Activated CD4-positive, alpha-beta memory T cell treated with anti-CD3 and anti-CD28 coated beads, Interleukin-2, amount 10 ng/mL, durations not matched to agents 7 days and 5 days (primary cell): ENCODE measurements at places on chromosomes 7 and 10.

GRCh38 chr7:95027234-95027872, 120.0 kb downstream of the PPP1R9A start:
- DNase-seq = no peak

- peak; percentile 57 for DNase-seq
Observed at GRCh38 chr10:86711513-86712316, 43.4 kb downstream of the LDB3 start.

DNA sequence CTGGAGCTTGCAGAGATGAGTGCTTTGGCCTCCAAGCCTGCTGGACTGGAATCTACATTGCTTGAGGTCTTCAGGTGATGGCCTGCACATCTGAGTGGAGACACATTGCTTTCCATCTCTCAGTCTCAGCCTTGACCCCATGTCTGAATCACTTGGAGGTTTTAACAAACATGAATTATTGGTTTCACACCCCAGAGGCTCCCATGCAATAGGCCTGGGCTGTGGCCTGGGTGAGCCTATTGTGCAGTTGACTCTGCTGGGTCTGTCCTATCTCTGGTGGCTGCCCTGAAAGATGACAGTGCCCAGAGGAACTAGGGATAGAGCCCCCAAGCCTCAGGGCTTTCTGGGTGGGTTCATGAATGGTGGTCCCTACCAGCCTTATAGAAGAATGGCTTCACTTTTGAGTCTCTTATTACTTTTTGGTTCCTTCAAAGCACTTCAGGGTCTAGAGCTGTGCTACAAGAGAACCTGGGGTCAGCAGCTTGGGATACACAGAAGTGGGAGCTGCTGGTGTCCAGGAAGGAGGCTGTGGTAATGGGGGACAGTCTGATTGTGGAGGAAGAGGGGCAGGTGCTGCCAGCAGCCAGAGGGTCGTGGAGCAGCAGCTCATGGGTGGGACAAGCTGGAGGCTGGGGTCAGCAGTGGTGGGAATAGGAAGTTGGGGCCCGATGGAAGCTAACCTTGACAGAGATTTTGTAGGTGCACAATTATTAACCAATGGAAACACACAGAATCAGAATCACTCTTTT, 5.5 kb downstream of the RAMP3 start:
- DNase-seq = no peak

- DNase-seq = no peak
Observed at GRCh38 chr7:83976302-83976701, 218.3 kb downstream of the SEMA3A start.

DNA sequence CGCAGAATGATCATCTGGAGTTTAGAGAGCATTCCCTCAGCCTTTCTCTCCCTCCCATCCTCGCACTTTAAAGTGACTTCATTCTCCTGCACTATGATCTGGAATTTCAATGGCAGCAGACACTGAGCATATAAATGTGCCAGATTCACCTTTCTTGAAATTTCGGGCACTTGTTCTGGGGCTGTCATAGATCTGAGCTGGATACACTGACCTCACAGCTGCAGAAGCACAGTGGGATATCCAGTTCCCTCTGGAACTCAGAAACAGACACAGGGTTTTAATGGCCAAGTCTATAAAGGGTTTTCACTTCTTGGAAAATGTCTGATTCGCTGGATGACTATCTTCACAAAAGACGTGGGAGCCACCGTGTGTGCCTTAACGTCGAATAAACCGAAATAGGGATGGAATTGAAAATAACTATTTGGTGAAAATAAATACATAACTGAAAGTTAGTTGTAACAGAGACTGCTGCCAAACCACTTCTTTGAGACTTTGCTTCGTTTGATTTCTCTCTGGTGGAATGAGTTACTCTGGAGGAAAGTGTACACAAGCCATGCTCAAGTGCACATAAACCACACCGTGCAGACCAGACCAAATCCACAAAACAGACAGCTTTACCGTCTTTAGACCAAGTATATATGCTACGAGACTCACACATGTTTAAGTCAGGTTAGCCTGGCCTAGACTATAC, 126.1 kb downstream of the SVIL start:
- no peak for DNase-seq

DNA sequence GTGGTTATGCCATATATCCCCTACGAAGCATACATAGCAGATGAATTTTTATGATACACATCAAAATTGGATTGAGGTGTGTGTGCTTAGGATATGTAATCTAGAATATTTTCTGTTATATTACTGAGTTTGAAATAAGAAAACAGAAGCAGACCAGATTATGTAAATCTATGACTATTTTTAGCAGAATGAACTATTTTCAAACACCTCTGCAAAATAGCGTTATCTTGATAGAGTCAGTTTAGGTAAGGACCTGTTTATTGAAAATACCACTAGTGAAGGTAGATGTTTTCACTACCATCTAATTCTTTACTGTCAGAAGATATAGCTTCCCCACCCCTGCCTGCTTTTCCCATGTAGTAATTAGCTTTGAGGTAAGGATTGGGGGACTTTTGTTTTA, 9.1 kb downstream of the LANCL2 start:
- DNase-seq = no peak

DNA sequence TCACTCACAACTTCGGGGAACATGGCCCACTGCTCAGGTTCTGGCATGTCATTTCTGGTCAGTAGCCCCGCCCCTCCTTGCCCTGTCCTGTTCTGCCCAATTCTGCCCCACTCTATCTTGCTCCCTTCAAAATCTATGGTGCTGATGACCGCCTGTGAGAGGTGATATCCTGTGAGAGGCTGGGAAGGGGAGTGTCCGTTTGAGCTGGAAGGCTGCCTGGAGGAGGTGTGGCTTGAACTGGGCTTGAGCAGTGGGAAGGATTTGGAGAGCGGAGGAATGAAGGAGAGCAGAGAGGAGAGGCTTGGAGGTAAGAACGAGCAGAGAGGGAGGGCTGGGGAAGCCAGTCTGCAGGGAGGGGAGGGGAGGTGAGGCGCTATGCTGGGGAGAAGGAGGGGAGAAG, 145.3 kb downstream of the RPS24 start:
- no peak for DNase-seq

GRCh38 chr7:83562289-83562688, 86.7 kb downstream of the SEMA3E start:
- no peak for DNase-seq

- no peak for DNase-seq
Observed at GRCh38 chr10:126686268-126686667, 15.8 kb upstream of the C10orf90 start.

- peak; percentile 49 for DNase-seq
Observed at GRCh38 chr10:60731134-60731885, 47.0 kb upstream of the CDK1 start.

DNA sequence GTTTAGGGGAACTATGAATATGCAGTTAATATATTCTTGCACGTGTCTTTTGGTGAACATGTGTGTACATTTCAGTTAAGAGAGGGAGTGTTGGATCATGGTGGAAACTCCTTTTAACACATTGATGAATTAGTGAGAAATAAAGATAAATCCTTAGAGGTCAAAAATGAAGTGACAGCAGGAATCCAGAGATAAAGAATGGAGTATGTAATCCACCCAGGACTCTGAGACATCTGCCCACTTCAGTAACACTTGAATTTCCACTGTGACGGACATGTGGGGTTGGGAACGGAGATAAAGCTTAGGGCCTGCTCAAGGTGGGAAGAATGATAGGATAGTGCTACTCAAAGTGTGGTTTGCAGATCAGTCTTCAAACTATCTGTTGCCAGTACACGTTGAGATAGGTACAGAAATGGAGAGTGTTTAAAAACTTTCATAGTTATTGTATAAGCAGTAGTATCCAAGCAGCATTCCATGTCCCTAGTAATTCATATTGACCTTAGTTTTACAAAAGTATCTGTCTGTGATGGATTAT, 6.6 kb upstream of the RELN start:
- no peak for DNase-seq

DNA sequence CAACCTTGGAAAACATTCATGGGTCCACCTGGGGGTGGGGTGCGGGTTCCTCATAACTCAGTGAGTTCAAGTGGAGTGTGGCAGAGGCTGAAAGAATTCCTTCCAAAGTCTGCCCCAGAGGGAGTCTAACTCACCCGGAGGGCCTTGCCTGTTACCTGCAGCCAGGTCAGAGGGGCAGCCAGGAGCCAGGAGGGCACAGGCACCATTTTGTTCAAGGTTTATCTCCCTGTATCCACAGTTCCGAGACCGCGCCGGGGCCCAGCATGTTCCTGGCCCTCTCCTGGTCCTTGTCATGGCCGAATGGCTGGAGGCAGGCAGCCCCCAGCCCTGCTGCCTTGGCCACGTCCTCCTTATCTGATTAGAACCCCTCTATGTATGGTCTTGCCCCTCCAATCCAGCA, 11.4 kb upstream of the DOCK1 start:
- DNase-seq = no peak

DNA sequence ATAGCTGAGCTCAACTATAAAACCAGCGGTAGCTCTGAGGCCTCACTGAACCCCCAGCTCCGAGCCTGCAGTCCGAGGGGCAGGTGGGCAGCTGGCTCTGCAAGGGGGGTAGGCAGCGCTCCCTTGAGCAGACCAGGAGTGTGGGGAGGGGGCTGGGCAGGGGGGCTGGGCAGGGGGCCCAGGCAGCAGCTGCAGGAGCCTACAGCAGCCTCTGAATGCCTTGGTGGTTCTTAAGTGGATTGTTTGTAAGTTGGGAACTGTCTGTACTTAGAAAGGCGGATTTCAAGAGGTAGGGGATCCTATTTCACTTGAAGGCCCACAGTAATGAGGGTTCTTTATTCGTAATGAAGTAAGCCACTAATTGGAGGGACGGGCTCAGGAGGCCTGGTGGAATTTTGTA, 72.3 kb downstream of the ICA1 start:
- no peak for DNase-seq

GRCh38 chr7:142927085-142927745, 6.3 kb downstream of the TRPV5 start:
- DNase-seq = no peak

DNA sequence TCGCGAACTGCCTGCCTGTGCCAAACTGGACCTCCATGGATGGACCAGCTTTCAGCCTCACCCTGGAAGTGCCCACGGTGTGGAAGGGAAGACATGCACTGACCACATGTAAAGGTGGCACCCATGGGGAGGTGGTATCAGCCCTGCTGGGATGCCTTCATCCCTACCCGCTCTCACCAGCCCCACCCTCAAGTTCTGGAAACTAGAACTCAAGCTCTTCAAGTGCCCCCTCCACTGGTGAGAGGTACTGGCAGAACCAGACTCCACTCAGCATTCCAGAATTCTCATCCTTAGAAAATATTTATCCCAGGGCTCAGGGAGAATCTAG, 5.9 kb downstream of the ZNF488 start:
- no peak for DNase-seq

DNA sequence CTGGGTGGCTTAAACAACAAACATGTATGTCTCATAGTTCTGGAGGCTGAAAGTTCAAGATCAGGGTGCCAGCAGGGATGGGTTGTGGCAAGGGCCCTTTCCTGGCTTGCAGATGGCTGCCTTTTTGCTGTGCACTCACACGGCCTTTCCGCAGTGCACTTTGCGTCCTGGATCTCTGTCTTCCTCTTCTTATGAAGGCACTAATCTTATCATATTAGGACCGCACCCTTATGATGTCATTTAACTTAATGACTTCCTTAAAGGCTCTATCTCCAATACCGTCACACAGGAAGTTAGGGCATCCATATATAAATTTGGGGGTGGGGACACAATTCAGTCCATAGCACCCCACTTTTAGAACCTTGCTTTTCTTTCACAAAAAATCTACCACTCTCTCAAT, 255.2 kb downstream of the SNX13 start:
- no peak for DNase-seq

GRCh38 chr10:127198721-127199120, 2.3 kb upstream of the INSYN2A start:
- DNase-seq = no peak

- DNase-seq = no peak
Observed at GRCh38 chr10:76944640-76945039, 693.0 kb downstream of the KCNMA1 start.

DNA sequence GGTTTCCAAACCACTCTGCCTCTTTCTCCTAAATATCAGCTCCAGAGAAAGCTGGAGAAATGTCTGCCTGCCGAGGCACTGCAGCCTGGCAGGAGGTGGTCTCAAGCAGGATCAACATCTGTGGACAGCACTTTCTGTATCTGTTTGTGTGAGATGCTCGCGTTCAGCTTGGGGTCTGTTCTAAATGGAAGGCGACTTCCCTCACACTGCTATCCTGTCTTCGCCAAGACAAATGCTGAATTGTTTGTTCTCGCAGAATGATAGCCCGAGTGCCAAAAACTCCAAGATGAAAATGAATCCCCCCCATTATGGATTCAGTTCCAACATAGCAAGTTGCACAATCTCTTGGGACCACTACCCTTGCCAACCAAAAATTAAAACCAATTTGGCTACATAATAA, 72.2 kb upstream of the PALS2 start:
- DNase-seq = no peak
